Activated naive CD8-positive, alpha-beta T cell treated with anti-CD3 and anti-CD28 coated beads, Interleukin-2, amount 10 ng/mL, durations not matched to agents 7 days and 5 days (primary cell): ENCODE measurements at places on chromosomes 1 and 21.

DNA sequence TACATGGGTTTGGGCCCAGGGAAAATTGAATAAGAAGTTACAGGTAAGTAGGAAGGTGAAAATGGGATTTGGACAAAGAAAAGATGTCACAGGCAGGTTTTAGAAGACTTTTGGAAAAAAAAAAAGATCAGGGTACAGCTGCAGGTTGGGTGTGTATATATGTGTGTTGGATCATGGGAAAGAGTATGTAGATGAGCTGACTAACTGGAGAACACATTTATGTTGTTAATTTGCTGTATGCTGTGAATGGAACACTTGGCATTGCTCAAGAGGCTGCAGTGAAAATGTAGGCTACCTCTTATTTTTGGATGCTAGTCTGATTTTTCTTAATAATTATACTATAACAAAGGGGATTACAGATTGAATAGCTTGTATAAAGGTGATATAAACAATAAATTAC lies 577.7 kb upstream of the USP24 start:
- DNase-seq: no peak
- no peaks in the 10 kb centered on the region for H3K36me3 ChIP-seq
- H3K4me3 ChIP-seq: no peak overlapping the region
- no peaks in the 10 kb centered on the region for H3K4me1 ChIP-seq

GRCh38 chr1:53038566-53038965 lies 23.4 kb upstream of the PODN start:
- no peak overlapping the region for H3K4me3 ChIP-seq
- no peak for DNase-seq
- H3K4me1 ChIP-seq: peaks cover 4% of the 10 kb centered on the region
- H3K27ac ChIP-seq: no peak overlapping the region
- H3K36me3 ChIP-seq: peaks cover 12% of the 10 kb centered on the region
- no peaks in the 10 kb centered on the region for H3K27me3 ChIP-seq

DNA sequence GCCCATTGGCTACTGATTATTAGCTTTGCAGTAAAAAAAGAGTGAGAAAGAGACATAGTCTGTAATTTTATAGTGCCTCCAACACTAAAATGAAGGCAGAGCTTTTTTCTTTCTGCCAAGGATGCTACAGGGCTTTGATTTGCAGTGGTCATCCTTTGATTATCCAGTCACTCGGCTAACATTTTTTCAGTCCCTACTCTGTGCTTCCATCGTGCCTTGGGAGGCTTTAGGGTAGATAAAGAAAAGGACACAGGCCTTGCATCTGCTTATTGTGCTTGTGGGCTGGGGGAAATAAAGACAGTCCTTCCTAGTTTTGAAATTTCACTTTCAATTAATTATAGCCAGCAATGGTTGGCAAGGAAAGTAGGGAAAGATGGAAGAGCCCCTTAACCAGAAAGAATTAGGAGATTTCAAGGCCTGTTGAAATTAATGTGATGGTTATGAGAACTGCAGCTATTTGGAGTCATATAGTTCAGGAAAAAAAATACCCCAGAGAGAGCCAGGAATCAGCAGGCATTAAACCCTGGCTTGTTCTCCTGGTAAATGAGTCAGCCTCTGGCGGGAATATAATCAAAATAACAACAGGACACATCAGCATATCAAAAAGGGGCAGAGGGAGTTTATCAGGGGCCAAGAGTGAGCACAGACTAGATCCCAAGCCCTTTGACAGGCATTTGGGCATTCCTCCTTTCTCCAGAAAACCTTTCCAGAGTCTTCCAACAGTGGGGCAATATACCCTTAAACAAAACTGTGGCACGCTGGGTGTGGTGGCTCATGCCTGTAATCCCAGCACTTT lies 27.4 kb downstream of the CACHD1 start:
- H3K27ac ChIP-seq: no peak overlapping the region
- peaks cover 10% of the 10 kb centered on the region for H3K4me1 ChIP-seq
- no peak for DNase-seq
- H3K4me3 ChIP-seq: no peak overlapping the region
- no peaks in the 10 kb centered on the region for H3K27me3 ChIP-seq

GRCh38 chr1:204476563-204476962 lies 18.0 kb downstream of the PIK3C2B start:
- H3K36me3 ChIP-seq: peaks cover 2% of the 10 kb centered on the region
- H3K4me1 ChIP-seq: peaks cover 41% of the 10 kb centered on the region
- no peaks in the 10 kb centered on the region for H3K27me3 ChIP-seq
- no peak for DNase-seq
- no peak overlapping the region for H3K27ac ChIP-seq

GRCh38 chr1:93552741-93553455 lies 105.0 kb downstream of the FNBP1L start:
- DNase-seq: no peak
- H3K4me1 ChIP-seq: peaks cover 6% of the 10 kb centered on the region
- H3K27ac ChIP-seq: no peak overlapping the region
- no peak overlapping the region for H3K4me3 ChIP-seq
